ENCODE measurements at places on chromosomes 6 and 20.

DNA sequence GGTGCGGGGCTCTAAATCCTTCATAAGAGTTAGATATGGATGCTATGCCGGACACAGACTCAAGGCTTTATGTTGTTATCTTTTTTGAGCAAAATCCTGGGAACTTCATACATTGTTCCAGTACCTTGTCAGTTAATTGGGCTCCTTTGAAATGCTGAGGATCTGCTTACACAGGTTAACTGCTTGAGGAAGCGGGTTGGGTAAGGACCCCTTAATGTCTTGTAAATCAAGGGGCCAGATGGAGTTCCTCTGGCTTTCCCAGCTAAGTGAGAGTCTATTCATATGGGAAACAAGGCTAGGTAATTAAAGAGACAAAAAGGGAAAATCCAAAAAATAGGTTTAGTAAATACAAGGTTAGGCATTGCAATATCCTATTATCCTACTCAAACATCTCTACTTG is 141.5 kb downstream of the OR2B2 start:
- DNase-seq, result no peak

DNA sequence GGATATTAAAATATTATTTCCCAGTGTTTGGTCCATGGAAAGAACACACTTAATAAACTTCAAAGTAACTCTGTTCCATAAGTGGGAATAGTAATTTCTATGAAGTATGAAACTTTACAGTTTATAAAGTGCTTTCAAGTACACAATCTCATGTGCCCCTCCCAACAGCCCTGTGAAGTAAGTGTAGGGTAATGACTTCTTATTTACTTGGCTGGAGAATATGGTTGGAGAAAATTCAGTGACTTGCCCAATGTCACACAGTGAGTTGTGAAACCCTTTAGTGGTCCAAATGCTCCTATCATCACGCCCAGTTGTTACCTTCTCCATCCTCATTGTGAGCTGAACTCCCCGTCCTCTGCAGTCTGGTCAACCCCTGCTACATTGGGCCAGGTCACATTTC is 141.2 kb downstream of the PDE7B start:
- no peak for DNase-seq

- DNase-seq, result no peak
These were observed 8.4 kb downstream of the PRSS16 start for GRCh38 chr6:27255866-27256265.

DNA sequence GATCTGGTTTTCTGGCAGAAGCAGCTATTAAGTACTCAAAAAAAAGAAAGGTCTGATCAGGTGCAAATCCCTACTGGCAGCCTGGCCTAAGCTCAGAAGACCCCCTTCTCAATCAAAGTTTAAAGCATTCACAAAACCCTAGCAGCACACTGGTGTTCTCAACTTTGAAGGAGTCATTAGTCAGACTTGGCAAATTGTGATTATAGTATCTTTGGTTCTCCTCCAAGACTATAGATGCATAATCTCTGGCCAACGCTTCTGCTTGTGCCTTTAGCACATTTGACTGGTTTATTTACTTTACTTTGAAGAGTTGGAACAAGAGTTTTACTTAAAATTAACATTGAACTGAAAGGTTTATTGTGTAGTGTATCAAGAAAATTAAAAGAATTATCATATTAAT is 248.9 kb downstream of the PTPRK start:
- no peak for DNase-seq

- DNase-seq, result no peak
These were observed 19.5 kb downstream of the RNF24 start for GRCh38 chr20:3995749-3996320.

DNA sequence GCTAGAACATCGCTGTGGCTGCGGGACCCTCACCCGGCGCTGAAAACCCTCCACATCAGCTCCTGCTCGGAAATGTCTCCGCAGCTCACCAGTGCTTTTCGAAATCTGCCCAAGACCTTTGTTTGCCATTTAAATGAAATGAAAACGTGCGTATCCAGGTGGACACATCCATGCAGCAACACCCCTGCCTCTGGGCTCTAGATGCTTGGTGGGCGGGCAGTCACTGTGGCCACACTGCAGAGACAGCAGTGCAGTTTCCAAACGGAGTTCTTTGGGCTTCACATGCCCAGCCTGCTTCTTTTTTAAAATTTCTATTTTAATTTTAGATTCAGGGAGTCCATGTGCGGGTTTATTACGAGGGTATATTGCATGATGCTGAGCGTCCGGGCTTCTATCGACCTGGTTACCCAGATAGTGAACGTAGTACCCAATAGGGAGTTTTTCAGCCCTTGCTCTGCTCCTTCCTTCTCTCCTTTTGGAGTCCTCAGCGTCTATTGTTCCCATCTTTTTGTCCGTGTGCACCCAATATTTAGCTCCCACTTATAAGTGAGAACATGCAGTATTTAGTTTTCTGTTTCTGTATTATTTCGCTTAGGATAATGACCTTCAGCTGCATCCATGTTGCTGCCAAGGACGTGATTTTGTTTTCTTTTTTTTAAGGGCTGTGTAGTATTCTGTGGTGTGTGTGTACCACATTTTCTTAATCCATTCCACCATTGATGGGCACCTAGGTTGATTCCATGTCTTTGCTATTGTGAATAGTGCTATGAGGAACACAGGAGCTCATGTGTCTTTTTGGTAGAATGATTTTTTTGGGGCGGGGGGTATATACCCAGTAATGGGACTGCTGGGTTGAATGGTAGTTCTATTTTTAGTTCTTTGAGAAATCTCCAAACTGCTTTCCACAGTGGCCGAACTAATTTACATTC is 4.8 kb upstream of the TUBB2B start:
- DNase-seq, result no peak

GRCh38 chr20:22523499-22524392 is 60.6 kb downstream of the FOXA2 start:
- no peak for DNase-seq
